ENCODE measurements at places on chromosomes 4 and X.

GRCh38 chr4:80072228-80072743 lies 743 bp downstream of the ANTXR2 start:
- peak; percentile 50 for DNase-seq

GRCh38 chrX:12379671-12380070 lies 241.4 kb downstream of the FRMPD4 start:
- no peak for DNase-seq

GRCh38 chr4:83603129-83603528 lies 67.2 kb downstream of the GPAT3 start:
- DNase-seq, result no peak

- no peak for DNase-seq
Observed at GRCh38 chr4:173319696-173320095, 14.5 kb downstream of the HMGB2 start.

DNA sequence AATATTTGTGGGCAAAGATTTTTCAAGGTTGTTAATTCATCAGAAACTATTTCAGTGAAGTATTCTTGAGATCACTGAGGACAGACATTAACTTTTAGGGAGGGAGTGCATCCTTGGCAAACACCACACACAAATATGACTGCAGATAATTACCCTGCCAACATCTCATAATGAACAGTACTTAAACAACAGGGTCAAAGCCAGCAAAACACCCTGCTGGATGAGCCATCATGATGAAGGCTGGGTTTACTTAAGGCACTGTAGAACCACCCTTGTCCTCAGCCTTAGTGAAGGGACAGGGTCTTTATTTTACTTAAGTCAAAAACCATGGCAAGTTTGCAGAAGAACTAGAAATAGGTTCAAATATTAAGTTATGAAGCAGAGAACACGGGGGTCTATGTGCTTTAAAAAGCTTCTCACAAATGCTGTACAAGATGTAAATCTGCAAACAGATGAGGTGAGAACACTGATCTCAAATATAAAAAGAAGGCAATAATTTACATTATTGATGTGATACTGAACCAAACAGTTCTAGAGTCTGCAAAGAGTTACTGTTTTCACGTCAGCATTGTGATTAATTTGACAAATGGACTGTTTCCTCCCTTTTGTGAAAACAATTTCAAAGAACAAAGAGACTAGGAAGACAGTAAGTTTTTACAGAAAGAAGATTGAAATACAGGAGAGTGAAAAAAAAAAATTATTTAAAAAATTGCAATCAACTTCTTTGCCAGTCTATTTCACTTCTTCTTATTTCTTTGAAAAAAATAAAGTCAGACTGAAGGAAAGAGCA lies 28.2 kb downstream of the TAPT1 start:
- DNase-seq, result no peak

DNA sequence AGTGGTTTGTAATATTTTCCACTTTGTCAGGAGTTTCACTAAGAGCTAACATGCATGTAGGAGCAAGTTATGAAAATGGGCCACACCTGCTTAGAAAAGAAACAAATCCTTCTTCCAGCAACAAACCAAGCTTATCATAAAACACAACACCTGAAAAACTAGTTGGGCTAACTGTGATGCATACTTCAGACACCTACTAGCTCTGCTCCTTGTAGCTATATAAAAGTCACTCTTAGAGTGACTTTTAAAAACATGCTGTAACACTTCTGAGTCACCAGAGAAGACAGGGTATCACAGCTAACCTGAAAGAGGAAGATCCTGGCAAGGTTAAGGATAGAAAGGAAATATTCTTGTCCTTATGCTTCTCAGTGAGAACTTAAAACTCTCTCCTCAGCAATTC lies 3.6 kb upstream of the SLAIN2 start:
- DNase-seq, result no peak

DNA sequence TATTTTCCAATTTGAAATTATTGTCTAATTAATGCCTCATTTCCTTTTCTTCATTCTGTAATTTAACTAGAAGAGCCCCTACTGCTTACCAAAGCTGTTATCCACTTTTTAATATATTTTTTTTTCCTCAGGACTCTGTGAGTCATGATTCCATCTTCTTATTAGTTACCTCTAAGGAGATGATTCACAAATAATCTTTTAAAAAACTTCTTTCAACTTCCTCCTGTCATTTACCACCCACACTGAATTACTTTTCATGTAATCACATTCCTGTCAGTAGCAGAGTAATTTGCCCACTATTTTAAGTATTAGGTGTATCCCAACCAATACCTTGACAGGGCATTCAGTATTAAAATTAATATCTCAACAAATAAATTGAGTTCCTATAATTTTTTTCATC lies 470.9 kb upstream of the ADGRL3 start:
- no peak for DNase-seq

DNA sequence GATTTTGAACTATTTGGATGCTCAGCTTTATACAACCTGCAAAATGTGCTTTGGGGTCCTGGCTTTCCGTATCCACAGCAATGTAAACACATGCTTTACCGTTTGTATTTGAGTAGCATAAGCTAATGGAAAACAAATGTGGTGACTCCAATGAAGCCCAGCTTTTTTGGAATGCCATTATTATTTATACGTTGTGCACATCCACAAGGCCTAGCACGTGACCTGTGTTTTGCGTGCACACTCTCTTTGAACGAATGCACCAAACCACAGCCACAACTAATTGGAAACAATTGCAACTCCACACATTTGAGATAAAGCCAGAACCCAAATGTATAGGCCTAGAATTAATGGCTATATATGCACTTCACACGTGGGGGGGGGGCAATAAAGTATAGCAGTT lies 189.5 kb upstream of the GPC4 start:
- no peak for DNase-seq

DNA sequence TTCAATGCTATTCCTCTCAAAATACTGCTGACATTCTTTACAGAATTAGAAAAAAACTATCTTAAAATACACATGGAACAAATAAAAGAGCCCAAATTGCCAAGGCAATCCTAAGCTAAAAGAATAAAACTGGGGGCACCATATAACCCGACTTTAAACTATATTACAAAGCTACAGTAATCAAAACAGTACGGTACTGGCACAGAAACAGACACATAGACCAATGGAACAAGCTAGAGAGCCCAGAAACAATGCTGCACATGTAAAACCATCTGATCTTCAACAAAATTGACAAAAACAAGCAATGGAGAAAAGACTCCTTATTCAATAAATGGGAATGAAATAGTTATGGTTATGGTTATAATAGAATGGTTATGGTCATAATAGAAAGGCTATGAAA lies 482.6 kb downstream of the IDS start:
- no peak for DNase-seq

- no peak for DNase-seq
Observed at GRCh38 chr4:6563935-6564645, 10.9 kb upstream of the MAN2B2 start.

DNA sequence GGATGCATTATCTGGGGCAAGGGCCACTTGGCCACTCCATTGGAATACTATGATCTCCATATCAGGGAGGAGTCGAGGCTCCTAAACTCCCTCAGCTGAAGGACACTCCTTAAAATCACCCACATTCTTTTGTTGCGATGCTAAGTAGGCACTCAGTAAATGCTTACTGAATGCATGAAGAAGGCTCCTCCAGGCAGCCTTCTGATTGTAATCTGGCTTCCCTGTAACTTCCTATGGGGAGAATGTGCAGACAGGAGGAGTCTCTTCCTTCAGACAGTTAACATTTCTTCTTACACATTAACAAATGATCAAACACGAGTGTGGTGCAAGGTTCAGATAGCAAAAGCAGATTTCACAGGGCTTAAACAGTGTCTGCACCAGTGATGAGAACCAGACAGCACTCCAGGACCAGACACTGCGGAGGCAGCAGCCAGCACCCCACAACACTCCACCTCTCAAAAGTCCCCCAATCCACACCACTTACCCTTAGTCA lies 21.4 kb upstream of the USO1 start:
- DNase-seq, result no peak

DNA sequence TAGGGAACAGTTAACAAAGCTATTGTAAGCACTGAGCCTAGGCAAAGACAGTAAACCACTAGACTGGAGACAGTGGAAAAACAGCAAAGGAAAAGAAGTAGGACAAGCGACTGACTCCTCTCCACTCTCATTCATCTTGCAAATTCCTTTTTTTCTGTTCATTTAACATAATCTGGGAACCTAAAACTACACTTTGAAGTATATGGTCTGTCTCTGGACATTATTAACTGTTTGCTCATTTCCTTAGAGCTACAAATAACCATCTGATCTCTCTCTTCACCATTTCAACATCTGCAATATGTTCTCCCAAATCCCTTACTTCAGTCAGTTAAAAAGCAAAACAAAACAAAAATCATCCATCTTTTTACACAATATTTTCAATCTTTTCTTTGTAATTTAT lies 642 bp downstream of the HMGN5 start:
- no peak for DNase-seq

- DNase-seq, result no peak
Observed at GRCh38 chr4:151415978-151416377, 7.0 kb downstream of the FHIP1A start.

DNA sequence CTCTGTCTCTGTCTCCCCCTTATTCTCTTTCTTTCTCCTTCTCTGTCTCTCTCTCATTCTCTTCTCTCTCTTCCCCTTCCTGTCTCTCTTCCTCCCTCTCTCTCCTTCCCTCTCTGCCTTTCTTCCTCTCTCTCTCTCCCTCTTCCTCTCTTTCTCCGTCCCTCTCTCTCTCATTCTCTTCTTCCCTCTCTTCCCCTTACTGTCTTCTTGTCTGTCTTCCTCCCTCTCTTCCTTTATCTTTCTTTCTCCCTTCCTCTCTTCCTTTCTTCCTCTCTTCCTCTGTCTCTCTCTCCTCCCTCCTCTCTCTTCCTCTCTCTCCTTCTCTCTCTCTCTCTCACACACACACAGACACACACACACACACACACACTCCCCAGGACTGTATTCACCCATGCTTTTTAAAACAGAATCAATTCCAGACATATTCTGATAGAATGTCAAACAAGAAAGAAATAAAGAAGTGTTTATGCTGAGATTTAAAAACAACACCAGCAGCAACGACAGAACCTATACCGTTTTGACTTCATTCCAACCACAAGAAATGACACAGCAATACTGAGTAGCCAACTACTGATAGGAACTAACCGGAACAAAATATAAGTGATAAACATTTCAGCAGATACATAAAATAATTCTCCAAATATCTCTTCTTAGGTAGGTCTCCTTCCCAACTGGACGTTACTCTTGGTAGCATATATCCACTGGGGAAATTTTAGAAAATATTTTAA lies 296.7 kb downstream of the ASMT start:
- DNase-seq, result no peak

- DNase-seq, result no peak
Observed at GRCh38 chr4:48664938-48665337, 115.1 kb downstream of the FRYL start.

DNA sequence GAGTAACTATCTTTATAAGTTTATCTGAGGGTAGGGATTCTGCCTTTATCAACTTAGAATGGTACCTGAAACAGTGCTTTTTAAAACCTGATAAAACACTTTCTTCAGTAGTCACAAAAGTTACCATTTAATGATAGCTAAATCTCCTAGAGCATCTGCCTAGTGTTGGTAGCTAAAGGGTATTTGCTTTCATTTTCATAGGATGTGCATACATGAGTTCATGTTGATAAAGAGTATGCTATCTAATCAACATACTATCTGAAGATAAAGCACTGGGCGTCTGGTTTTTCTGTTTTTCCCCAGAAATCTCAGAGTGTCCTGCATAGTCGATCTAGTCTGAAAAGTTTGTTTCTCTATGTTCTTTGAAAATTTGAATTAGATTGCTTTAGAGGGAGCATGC lies 75.1 kb downstream of the ADGRL3 start:
- DNase-seq, result no peak

- DNase-seq, result peak; percentile 5
Observed at GRCh38 chrX:71910643-71910985, at the start of gene NHSL2. NHSL2 (plus strand) TSS chrX:71910845.

- no peak for DNase-seq
Observed at GRCh38 chr4:74968456-74969164, 35.7 kb downstream of the PARM1 start.

GRCh38 chrX:675955-676295 lies 45.3 kb downstream of the SHOX start:
- DNase-seq, result no peak

DNA sequence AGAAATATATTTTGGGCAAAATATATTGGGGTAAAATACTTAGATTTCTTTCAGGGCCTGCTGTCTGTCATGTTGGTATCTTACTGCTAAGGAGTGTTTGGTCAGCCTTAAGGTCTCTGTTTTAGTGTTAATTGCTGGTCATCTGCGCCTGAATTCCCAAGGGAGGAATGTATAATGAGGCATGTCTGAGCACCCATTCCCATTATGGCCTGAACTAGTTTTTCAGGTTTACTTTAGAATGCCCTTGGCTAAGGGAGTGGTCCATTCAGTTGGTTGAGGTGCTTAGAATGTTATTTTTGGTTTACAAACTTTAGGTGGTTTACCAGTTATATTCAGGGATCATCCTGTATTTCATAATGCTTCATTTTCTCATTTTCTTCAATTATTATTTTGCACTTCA lies 125.9 kb downstream of the CFAP299 start:
- no peak for DNase-seq

DNA sequence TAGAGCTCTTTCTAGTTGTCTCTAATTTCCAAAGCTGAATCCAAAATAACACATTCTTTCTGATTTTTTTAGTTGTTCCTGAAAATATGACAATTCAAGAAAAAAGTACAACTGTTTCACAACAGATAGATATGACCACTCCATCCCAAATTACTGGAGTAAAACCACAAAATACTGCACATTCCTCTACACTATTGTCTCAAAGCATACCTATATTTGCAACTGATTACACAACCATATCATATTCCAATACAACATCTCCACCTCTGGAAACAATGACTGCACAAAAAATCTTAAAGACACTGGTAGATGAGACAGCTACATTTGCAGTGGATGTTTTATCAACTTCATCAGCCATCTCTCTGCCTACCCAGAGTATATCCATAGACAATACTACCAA lies 43.6 kb downstream of the ADGRG4 start:
- DNase-seq, result no peak

- DNase-seq, result no peak
Observed at GRCh38 chr4:87150498-87151261, 69.7 kb downstream of the KLHL8 start.

DNA sequence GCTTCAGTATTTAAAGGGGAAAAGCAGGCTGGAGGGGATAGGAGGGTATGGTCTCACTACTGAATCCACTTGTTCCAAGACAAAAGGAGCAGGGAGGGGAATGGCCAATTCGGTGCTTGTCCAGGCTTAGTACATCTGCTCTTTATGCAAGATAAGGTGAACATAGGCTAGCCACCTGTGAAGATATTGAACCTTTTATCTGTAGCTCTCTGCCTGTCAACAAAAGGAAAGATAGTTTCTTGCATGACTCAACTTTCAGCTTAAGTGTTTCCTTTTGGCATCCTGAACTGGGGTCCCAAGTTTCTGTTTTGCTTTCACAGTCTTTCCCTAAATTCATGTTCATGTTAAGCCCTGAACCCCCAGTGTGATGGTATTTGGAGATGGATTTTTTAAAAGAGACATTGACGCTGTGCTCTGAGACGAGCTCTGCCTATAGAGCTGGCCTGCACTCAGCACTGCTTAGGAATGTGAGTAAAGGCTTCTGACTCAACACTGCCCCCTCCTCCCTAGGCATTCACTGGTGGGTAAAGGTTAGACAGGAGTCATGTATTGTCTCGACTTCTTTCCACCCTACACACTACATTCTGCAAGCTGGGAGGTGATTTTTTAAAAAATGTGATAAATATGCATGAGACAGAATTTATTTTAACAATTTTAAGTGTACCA lies 28.2 kb downstream of the FAM149A start:
- no peak for DNase-seq

Data from stimulated activated CD4-positive, alpha-beta T cell treated with anti-CD3 and anti-CD28 coated beads, TNF-alpha, amount 100 ng/mL, for 24 hours (primary cell).